ENCODE measurements at places on chromosomes 12 and 14.

- DNase-seq, result no peak
Observed at GRCh38 chr12:55008944-55009585, 10.7 kb upstream of the NEUROD4 start.

GRCh38 chr12:59500915-59501314, 94.9 kb upstream of the SLC16A7 start:
- no peak for DNase-seq

- no peak for DNase-seq
Observed at GRCh38 chr12:76117067-76117691, 32.7 kb upstream of the NAP1L1 start.

DNA sequence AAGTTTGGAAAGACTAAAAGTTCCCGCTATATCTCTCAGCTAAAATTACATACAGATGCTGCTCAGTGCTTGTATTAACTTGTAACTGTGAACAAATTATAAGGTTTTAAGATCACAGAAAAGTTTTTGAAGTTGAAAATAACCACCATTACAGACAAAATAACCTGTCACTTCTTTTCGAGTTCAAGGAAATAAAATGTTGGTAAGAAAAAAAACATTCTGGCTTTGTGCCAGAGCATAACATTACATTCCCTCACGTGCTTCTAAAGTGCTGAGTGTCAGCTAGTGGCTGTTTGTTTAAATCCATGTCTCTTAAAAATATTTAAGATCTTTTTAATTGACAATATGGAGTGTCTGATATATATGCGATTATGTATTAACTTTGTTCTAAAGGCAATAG, 27.2 kb upstream of the ADAMTS20 start:
- DNase-seq, result no peak

GRCh38 chr14:68219407-68219806, 399.8 kb downstream of the RAD51B start:
- DNase-seq, result no peak

- no peak for DNase-seq
Observed at GRCh38 chr12:48602192-48602989, 32.5 kb upstream of the LALBA start.

- DNase-seq, result no peak
Observed at GRCh38 chr12:219891-220352, 6.0 kb upstream of the SLC6A12 start.

GRCh38 chr12:123120452-123121166, 30.3 kb downstream of the PITPNM2 start:
- no peak for DNase-seq

GRCh38 chr12:58961906-58962305, 41.6 kb upstream of the LRIG3 start:
- DNase-seq, result no peak

DNA sequence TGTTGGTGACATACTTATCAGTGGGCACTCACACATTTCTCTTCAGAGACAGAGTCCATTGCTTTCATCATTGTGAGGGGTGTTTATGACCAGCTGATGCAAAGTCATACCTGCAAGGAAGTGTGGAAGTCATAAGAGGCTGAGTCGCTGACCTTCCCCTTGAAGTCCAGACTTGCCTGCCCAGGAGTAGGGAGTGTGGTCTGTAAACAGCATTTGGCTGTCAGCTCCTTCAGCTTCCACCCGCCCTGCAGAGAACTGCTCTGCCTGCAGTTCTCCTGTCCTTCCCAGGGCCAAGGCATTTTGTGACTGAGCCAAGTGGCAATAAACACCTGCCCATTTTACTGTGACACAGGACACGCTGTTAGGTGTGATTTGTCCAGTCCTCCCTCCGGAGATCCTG, 801.3 kb downstream of the BCL11B start:
- DNase-seq, result no peak

DNA sequence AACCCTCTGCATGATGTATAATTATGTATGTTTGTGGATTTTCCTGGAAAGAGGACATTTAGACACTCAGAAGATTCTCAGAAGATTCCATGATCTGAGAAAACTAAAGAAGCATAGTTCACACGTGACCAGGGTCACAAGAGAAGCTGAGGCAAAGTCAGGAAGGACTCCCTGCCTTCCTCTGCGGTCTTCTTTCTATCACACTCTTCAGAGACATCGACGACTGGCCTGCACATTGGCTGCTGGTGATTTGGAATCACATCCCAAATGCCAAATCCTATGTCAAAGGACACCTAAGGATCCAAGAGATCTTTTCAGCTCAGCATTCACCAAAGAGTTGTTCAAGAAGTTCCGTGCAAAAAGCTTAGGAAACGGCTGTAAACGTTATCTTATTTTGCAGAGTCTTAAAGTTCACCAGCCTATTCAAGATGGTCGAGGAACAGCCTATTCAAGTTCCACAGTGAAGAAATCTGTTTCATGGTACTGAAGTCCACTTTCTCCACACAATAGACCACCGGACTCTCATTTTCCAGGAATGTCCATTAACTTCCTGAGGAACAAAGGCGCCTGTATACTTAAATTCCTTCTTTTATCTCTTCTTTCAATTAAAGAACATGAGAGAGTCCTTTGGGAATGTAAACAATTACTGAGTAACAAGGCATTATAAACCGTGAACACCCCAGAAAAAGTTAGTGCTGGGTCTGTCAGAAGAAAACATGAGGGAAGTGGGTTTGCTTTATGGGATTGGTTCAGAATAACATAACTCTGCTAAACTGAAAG, 42.1 kb downstream of the IGF1 start:
- no peak for DNase-seq

GRCh38 chr12:94925729-94926128, 77.8 kb downstream of the NDUFA12 start:
- no peak for DNase-seq

Data from hypothalamus (tissue), 51 donors.